ENCODE measurements at places on chromosomes 7 and 10.

- DNase-seq = no peak
These were observed 202.8 kb upstream of the DKK1 start for GRCh38 chr10:52111101-52111891.

DNA sequence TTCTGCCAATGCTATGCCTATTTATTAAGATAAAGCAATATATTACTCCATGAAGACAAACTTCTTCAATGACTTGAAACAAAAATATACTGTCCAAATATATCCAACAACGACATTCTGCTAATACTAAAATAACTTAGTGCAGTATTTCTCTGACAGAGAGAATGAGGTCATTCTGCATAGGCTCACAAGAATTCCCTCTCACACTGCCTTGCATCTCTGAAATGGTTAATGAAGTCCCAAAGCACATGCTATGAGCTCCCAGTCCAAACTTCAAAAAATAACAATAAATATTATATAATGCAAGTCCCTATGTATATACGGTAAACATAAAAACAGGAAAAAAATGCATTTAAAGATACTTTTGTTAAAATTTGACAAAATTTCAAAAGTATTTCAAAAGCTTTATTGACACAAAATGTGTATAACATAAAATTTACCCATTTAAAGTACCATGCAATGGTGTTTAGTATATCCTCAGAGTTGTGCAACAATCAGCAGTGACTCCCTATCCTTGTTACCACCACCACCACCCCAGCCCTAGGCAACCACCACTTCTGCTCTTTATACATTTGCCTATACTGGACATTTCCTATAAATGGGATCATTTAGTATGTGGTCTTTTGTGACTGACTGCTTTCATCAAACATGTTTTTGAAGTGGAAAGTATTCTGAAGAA, 27.6 kb downstream of the CHCHD3 start:
- no peak for DNase-seq

GRCh38 chr7:113521468-113521867, 397.3 kb downstream of the PPP1R3A start:
- DNase-seq = no peak

- DNase-seq = no peak
These were observed 110.0 kb downstream of the EGFR start for GRCh38 chr7:55128693-55129394.

DNA sequence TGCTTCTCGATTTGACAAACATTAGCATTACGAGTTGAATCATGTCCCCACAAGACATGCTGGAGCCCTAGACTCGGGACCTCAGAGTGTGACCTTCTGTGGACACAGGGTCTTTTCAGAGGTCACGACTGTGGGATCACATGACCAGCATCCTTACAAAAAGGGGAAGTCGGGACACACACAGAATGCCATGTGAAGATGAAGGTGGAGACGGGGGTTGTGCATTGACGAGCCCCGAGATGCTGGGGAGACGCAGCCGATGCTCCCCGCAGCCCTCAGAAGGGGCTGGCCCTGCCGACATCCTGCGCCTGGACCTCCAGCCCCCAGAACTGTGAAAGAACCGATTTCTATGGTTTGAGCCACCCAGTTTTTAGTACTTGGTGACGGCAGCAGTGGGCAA, 7.5 kb downstream of the ZFAND2A start:
- DNase-seq = no peak

- no peak for DNase-seq
These were observed 11.6 kb upstream of the ADD3 start for GRCh38 chr10:109996225-109996624.

DNA sequence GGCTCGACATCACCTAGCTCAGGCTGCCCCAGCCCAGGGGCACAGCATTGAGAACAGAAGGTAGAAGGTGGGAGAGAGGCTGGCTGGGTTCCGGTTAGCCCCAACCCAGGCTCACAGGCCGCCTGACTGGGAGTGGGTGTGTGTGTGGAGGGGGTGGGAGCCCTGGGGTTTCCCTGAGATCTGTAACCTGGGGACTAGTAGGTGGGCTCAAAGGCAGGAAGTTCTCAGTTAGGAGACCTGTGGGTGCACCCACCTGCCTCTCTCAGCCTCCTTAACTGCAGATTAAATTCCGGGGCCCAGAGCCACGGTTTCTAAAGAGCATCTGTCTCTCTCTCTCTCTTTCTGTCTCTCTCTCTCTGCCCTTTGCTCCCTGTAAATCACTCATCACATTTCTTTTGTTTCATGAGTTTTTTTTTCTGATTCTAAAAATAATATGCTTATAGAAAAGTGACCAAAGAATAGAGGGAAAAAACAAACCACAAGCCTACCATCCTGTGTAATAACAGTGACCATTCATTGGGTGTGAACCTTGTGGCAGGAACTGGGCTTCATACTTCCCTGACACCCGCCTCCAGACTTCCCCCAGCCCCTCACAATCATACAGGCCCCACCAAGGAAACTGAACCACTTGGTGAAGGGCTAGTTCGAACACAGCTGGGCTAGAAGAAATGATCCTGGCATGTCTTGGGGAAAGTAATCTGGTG, 83.4 kb upstream of the SMNDC1 start:
- peak; percentile 71 for DNase-seq

GRCh38 chr7:96674565-96674964, 35.1 kb downstream of the SEM1 start:
- no peak for DNase-seq

- DNase-seq = no peak
These were observed 507.5 kb upstream of the CELF2 start for GRCh38 chr10:10510179-10510578.

- DNase-seq = no peak
These were observed 212.0 kb upstream of the IGFBP3 start for GRCh38 chr7:46133072-46133471.

GRCh38 chr7:45978010-45978681, 57.1 kb upstream of the IGFBP3 start:
- no peak for DNase-seq

DNA sequence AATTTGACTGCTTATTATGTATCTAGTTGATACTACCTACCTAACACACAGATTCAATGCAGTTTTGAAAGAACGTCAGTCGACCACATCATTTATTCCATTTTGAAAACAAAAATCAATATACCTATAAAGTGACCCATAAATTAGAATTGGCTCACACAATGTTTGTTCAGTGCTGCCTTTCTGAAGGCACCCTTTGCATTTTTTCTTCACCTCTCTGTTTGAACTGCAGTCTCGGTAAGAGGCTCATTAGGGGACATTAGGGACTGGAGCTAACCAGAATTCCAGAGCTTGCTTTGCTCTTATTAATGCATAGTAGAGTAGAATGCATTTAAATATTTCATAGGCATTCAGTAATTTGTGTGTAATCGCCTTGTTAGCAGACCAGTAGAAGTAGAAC, 234.1 kb downstream of the FOXP2 start:
- no peak for DNase-seq

DNA sequence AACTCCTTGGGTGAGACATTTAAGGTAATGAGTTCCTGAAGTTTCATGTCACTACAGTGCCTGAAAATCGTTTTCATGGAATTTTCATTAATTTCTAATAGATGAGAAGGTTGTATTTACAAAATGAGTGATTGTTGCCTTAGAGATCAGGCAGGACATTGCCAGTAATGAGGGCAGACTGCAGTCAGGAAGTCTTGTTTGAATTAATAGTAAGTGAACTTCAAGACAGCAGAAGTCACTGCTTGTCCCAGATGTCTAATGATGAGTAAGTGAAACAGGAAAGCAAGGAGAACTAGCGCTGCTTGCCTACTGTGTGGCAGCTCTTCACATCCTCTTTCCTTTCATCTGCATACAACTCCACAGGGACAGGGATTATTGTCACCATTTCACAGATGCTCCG, 237.4 kb downstream of the BAMBI start:
- DNase-seq = no peak

- DNase-seq = no peak
These were observed 27.0 kb upstream of the UBN2 start for GRCh38 chr7:139203992-139204391.

GRCh38 chr7:13041368-13041988, 354.0 kb downstream of the ARL4A start:
- no peak for DNase-seq

- no peak for DNase-seq
These were observed 31.0 kb upstream of the PWWP2B start for GRCh38 chr10:132366006-132366405.

DNA sequence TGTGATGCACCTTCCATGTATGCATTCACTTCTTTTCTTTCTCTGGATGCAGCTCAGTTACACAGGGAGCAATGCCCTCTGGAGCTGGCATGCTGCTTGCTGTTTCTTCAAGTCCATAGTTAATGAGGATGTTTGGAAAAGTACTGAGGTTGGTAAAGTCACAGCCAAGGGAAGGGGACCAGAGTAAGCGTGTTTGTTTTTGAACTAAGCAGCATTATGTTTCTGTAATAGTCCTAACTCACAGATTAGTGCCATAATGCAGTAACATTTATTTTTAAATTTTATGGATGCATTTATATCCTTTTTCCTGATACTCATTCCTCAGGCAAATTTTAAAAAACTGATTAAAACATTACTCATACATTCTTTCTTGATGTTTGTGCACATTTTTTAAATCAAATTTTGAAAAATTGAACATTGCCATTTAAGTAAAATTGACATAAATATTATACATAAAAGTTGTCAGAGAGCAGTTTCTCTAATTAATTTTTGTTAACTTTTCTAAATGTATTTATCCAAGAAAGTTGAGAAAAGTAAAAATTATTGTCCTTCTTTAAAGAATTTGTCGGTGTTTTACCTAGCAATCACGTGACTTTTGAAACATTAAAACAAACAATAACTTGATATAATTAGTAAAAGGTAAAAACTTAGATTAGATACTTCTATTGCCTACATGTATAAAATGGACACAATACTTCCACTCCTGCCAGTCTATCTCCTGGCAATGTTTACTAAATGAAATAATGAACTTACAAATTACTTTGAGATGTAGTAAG, 659.6 kb upstream of the ANKRD30A start:
- no peak for DNase-seq

GRCh38 chr10:79904671-79905321, 44.1 kb downstream of the SFTPD start:
- peak; percentile 77 for DNase-seq

- no peak for DNase-seq
These were observed 30.2 kb downstream of the USP6NL start for GRCh38 chr10:11581213-11581612.

GRCh38 chr10:87646192-87646909, 13.3 kb upstream of the PAPSS2 start:
- no peak for DNase-seq

GRCh38 chr7:36117203-36117840, 35.7 kb upstream of the EEPD1 start:
- DNase-seq = no peak

GRCh38 chr10:37488792-37489657, 363.6 kb downstream of the ANKRD30A start:
- DNase-seq = no peak

GRCh38 chr7:38232502-38233366, 40.7 kb downstream of the TARP start:
- DNase-seq = peak; percentile 79

DNA sequence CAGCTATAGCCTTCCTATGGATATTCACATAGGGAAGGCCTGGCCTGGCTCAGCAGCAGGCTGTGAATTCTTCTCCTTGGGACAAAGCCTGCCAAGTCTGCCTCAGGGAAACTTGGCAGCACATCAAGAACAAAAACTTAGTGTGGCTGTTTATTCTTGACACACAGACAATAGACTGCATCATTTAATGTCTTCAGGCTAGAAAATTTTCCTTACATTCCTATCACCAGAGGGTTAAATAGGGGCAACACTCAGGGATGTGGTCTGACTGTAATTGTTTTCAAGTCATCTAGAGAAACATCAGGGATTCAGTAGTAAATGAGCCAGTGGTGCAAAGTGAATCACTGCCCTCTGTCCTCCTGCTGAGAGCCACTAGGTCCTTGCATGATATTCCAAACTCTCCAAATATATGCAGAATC, 137.3 kb downstream of the SEMA3C start:
- no peak for DNase-seq

DNA sequence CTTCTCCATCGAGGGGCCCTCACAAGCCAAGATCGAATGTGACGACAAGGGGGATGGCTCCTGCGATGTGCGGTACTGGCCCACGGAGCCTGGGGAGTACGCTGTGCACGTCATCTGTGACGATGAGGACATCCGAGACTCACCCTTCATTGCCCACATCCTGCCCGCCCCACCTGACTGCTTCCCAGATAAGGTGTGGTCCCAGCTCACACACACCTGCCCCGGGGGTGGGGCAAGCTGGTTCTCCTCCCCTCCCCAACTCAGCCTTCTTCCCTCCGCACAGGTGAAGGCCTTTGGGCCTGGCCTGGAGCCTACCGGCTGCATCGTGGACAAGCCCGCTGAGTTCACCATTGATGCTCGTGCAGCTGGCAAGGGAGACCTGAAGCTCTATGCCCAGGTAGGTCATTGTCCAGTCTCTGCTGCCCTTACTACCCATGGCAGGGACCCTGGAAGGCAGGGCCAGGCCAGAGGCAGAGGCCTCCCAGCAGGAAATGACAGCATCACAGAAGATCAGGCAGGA, 11.0 kb downstream of the FLNC start:
- DNase-seq = no peak

DNA sequence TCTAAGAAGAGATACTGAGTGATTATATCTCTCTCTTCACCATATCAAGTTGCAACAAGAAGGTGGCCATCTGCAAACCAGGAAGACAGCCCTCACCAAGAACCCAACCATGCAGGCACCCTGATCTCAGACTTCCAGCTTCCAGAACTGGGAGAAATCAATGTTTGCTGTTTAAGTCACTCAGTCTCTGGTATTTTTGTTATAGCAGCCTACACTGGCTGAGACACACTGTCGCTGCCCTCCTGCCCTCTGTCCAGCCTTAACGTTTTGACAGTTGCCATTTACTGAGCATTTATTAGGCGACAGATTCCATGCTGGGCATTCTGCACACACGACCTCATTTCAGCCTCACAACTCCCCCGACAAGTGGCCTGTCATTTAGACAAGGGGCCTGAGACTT, 9.5 kb upstream of the HMX3 start:
- no peak for DNase-seq

- DNase-seq = no peak
These were observed 64.2 kb downstream of the PHYHIPL start for GRCh38 chr10:59240582-59241183.

GRCh38 chr10:24605141-24605540, 118.5 kb downstream of the ARHGAP21 start:
- DNase-seq = no peak

DNA sequence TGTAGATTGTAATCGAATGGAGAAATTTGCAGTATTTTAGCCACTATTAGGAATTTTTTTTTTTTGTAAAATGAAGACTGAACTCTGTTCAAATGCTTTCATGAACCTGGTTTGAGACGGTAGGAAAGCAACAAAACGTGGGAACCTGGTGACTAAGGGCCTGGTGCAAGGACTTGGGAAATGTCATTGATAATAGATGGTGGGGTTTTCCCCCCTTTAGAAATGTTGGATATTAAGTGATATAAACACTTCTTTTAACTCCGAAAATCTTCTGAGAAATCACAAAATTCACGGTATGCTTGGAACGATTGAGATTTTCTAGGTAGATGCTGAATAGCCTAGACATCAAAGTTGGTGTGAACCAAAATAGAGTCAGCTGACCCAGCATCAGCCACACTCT, 6.4 kb downstream of the IFIT2 start:
- no peak for DNase-seq
